Activated CD8-positive, alpha-beta memory T cell treated with anti-CD3 and anti-CD28 coated beads, Interleukin-2, amount 50 U/mL, for 4 hours (primary cell): ENCODE measurements at places on chromosomes 2 and 18.

GRCh38 chr2:74525717-74526648, at the start of gene DQX1:
Gene DQX1, minus strand, starts transcription at chr2:74526231. Its CDS starts 502 bp downstream, at chr2:74525729.
- no peak for DNase-seq

GRCh38 chr18:69941183-69941582, 6.5 kb downstream of the CD226 start:
- DNase-seq, result no peak

- DNase-seq, result peak; percentile 16
These were observed 1.3 kb downstream of the RASGRP3 start for GRCh38 chr2:33477473-33478468.

DNA sequence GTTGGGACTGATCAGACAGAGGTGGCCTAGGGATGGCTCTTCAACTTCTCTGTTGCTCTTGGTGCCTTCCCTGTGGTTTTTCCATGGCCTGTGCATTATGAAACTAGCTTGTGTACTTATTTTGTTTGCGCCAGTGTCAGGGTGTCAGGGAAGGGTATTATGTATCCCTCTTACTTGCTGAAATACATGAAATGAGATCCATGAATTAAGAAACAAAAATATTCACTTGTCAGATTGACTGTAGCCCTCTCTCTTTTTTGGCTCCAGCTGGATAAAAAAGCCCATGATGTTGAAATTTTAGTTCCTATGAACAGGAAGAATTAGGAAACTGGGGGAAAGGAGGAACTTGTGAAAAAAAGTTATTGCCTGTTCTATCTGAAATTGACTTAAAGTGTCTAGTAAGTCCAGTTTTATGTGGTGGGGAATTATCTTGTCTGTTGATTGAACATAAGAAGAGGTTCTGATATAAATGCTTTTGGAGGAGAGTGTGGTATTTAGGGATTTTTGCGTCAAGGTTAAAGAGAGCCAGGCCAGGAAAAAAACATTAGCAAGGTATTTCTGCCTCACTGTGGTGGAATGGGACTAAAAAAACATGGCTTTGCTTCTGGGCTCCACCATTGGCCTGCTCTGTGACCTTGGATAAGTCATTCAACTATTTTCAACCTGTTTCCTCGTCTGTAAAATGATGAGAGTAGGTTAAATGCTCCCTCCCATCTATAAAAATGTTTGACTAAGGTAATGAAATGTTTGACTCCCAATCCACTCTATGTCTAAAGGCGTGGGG, 12.0 kb downstream of the UGP2 start:
- no peak for DNase-seq

- no peak for DNase-seq
These were observed 90.0 kb upstream of the ALPP start for GRCh38 chr2:232288489-232289030.

DNA sequence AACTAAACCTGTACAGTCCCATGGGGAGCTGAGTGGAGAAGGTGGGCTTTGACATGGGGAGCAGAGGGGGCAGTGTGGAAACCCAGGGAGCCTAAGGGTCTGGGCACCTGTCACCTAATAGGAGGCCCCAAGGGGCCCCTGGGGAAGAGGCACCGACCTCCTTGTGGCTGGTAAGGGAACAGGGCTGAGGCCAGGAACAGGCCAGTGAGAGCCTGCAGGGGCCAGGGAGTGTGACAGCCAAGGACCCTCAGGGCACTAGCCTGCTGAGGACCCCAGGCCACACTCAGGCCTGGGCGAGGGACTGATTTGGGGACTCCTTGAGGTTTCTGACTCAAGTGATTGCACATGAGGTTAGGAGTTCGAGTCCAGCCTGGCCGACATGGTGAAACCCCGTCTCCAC, 24.5 kb upstream of the ALPP start:
- no peak for DNase-seq

GRCh38 chr18:58723810-58724602, 52.7 kb downstream of the MALT1 start:
- DNase-seq, result no peak

DNA sequence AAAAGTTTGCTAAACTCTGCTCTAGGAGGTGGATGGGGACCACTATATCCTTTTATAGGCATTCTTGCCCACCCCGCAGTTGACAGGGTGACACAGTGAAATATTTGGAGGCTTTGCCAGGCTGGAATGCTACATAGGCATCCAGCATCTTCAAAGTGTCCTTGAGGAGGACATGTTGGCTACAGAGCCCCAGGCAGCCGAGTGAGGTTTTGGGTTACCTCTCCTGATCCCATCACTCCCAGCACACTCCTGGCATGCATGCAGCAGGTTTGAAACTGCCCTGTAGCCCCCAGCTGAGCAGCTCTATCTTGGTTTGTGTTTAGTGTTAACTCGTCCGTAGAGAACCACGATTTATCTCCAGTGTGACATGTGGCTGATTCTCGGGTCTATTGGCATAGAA, 7.3 kb downstream of the FOSL2 start:
- DNase-seq, result no peak

- DNase-seq, result no peak
These were observed 859.8 kb downstream of the TRIB2 start for GRCh38 chr2:13576406-13577036.

- DNase-seq, result no peak
These were observed 738 bp downstream of the CHST9 start for GRCh38 chr18:27184115-27185024.
